ENCODE measurements at places on chromosomes 6 and 20.

DNA sequence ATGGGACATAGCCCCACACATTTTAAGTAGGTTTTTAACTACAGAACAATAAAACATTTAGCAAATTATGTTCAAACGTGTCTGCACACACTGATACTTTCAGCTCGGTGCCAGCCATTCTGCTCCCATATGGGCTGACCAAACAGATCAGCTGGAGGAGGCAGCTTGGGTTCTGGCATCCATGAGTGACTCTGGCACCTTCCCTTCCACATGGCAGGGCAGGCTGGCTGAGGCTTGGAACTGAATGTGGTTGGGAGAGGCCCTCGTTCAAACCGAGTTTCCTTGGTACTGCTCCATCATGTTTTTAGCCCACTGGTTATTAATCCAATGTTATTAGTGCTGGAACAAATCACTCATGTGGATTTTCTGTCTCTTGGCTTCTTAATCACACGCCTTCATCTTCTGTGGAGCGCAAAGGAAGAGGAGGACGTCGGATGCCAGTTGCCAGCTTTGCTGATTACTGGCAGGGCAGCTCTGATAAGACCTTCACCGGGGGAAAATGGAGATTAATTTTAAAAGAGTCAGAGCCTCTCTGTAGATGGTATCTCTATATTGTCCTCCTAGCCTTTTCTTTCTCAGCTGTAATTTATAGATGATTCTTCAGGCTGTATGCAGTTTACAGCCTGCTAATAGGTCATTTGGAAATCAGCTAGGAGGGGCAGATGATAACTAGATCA is 93.1 kb upstream of the TIAM2 start:
- no peak for DNase-seq

DNA sequence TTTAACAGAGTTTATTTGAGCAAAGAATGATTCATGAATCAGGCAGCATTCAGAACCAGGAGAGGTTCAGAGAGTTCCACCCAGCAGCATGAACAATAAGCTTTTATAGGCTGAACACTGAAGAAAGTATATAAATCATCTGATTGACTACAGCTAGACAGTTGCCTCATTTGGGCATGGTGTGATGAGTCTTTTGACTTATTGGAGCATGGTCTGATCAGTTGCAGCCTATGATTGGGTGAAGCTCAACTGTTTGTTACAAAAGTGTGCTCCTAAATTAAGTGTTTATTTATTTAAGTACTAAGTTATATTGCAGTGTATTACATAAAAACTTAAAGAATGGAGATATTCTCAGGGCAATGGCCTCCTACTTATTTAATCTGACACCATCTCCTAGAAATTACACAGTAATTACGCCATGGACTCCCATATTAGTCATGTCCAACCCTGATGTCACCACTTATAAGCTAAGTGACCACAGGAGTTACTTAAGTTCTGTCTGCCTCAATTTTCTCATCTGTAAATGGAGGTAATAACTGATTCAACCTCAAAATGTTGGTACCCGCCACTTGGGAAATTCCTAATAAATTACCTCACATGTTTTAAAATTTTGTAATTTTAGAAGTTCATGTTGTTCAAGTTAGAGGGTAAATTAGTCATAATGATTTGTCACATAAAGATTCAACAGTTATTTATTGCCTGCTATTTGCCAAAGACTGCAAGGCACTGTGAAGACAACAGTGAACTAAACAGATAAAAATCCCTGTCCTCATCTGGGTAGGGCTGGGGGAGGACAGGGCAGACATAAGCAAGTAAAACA is 15.2 kb upstream of the ROS1 start:
- no peak for DNase-seq

DNA sequence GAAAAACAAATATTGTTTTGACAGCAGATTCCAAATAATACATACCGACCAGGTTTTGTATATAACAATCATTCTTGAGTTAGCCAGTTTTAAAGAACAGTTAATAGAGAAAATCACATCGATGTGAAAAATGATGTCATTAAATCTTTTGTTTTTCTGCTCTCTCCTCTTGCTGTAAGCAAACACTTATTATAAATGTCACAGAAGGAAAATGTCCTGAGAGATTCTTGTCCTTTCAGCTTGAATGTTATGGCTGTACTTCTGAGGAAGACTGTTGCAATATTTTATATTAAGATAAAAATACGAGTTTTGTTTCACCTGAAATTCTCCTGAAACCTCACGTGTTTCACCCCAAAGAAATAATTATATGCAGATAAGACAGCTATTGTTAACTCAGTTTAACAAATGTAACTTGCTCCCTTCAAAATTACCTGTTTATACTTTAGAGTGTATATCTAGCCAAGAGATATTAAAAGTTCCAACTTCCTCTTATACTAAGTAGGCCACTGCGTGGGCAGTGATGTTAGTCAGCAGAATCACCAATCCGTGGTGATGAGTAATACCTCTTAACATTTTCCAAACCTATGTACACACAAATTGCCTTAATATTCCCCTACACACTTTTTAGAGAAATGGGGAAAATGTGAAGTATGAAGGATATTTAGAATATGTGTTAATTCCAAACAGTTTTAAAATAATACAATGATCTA is 1111.4 kb upstream of the CITED2 start:
- DNase-seq: no peak

DNA sequence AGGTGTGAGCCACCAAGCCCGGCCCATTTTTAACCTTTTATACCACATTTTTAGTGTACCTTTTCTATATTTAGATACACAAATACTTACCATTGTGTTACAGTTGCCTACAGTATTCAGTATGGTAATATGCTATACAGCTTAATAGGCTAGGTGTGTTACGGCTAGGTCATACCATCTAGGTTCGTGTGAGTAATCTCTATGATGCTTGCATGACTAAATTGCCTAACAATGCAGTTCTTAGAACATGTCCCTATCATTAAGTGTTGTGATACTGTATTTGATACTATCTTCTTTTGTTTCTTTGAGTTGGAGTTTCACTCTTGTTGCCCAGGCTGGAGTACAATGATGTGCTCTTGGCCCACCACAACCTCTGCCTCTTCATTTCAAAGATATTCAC is 387.7 kb upstream of the SASH1 start:
- no peak for DNase-seq

- DNase-seq: no peak
Observed at GRCh38 chr6:148703900-148704299, 42.9 kb upstream of the UST start.

DNA sequence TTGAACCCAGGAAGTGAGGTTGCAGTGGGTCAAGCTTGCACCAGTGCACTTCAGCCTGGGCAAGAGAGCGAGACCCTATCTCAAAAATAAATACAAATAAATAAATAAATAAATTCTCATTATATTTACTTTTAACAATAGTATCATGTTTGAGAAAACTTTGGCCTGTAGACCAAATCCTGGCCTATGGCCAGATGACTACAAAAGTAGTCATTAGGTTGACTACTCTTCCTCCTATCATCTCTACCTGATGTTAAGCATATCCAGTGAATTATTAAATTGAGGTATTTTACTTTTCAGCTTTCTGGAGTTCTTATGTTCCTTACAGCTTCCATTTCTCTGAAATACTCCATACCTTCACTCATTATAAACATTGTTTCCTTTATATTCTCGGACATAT is 280.6 kb downstream of the LAMA2 start:
- DNase-seq: no peak

DNA sequence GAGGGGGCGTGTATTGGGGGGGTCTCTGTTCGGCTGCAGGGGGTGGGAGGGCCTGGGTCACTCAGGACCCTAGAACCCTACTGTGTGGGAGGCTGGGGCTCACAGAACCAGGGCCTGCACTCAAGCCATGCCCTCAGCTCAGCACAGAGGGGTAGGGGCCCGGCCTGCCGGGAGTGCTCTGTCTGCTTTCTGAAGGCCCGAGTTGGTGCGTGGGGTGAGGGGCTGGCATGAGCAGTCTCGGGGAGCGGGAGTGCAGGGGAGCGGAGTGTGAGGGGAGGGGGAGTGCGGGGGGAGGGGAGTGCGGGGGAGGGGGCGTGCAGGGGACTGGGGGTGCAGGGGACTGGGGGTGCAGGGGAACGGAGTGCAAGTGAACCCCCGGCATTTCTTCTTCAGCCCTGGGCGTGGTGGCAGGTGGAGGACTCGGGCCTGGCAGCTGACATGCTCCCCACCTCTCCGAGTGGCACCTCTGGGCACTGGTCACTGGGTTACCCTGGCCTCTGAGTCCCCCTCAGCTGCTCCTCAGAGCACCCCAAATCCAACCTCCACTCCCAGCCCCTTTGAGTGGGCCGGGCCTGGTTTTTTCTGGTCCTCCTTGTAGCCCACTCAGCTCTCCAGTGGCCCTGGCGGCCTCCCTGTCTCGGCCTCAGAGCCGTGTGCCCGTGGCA is 1.0 kb downstream of the COL20A1 start:
- DNase-seq: no peak

DNA sequence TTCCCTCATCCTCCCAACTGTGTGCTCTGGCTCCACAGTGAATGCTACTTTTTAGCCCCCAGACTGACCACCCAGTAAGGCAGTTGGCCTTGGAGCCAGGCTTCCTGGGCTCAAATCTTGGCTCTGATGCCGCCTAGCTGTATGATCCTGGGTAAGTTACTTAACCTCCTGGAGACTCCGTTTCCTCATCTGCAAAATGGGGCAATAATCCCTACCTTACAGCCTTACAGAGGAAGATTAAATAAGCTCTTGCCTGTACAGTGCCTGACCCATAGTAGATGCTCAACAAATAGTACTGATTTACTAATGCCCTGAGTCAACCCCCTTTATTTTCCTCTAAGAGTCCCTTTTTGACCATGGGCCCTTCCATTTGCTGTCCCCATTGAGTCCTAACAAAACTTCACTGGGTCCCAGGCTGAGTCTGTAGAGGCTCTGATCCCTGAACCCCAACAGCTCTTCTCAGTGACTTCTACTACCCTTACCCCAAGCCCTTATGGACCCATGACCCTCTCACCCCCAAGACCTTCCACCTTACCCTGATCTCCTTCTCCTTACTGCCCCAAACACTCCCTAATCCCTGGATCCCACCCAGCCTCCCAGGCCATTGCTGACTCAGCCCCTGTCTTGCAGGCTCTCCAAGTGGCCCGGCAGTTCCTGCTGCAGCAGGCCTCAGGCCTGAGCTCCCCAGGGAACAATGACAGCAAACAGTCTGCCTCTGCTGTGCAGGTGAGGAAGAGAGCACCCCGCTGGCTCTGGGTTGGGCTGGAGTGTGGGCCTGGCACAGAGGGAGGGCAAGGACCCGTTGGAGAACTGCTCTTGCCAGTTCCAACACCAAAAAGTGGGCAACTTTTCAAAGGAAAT is 31.4 kb downstream of the FOXP4 start:
- no peak for DNase-seq

GRCh38 chr6:49909563-49909962 is 43.2 kb upstream of the CRISP1 start:
- DNase-seq: no peak

GRCh38 chr6:141313986-141314385 is 818.7 kb upstream of the GJE1 start:
- no peak for DNase-seq

- no peak for DNase-seq
Observed at GRCh38 chr20:259981-260380, 2.5 kb downstream of the DEFB132 start.

DNA sequence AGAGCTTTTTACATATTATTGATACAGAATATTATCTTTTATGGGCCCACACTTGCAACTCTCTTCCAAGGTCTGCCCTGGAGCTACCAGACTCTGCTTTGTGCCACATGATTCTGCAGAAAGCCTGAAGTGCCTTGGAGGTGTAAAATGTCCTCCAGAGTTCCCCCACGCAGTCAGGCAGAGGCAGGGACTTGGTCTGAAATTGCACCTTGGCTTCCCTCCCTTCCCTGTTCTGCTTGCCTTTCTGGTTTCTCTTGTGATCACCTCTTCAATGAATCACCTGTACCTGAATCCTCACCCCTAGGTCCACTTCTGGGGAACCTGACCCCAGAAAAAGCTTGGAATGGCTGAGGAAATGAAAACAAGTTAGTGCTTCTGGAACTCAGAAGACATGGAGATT is 43.0 kb upstream of the TGM2 start:
- DNase-seq: no peak

DNA sequence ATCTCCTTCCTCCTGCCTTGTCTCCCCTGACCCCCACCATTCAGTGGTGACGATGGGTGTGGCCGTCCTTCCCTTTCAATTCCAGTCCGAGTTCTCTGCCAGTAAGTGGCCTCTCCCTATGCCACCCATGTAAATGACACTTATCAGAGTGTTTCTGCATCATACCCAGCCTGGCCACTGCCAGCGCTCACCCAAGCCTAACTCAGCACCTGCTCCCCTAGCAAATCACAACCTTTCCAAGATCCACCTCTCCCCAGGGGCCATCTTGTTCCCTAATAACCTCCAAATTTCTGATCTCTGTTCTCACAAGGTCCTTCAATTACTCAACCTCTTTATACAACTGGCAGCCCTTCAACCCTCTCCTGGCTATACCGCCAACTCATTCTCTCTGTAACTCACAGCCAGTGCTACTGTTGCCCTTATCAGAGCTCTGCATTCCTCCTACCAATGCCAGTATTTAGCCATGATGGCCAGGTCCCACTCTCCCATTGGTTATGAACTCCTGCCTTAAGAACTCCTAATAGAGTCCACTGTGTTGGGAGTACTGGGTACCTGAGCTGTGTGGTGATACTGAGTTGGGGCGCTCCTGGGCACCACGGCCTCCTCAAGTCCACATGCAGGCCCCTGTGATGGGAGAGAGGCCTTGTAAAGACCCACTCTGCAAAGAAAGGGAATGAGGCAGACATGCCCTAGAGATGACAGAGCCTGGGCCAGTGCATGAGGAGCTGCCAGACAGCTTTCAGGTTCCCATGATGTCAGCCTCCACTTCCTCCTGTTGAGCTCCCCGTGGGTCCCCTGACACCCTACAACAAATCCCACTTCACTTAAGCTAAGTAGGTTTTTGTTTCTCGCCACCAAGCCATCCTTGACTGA is 187.4 kb upstream of the RREB1 start:
- no peak for DNase-seq

- no peak for DNase-seq
Observed at GRCh38 chr6:105874835-105875626, 211.1 kb upstream of the PRDM1 start.

DNA sequence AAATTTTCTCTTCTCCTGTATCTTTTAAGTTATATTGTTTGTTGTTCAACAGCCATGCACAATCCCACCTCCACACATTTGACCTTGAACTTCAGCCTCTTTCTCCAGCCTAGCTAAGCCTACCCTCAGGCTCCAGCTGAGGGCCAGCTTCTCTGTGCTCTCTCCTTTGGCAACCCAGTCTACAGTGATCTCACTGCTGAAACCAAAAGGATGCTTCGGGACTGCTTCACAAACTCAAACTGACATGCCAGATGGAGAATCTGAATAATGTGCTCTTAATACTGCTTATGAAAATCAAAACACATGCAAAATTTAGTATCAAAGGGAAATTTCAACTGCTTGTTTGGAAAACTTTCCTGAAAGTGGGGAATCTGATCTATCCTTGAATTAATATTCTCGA is 16.1 kb upstream of the RIN2 start:
- DNase-seq: no peak

- no peak for DNase-seq
Observed at GRCh38 chr6:107345393-107345792, 114.0 kb downstream of the PDSS2 start.
